ENCODE measurements at places on chromosomes 6 and 20. TPM values are rescaled to one million over a fixed set of nuclear protein-coding genes. Genes with fewer than 3 reads are reported as not detected.
A peak's percentile ranks its signal among the peaks of the same experiment; 100 is the strongest.

GRCh38 chr6:74071214-74071613 lies 375.2 kb downstream of the CD109 start:
- DNase-seq = no peak

The CBLN4 gene
- 0.27 TPM for total RNA-seq

The IMPG1 gene
- not detected for total RNA-seq

The SLC22A23 gene
- total RNA-seq = 3.2 TPM

The OPRM1 gene
- not detected for total RNA-seq

DNA sequence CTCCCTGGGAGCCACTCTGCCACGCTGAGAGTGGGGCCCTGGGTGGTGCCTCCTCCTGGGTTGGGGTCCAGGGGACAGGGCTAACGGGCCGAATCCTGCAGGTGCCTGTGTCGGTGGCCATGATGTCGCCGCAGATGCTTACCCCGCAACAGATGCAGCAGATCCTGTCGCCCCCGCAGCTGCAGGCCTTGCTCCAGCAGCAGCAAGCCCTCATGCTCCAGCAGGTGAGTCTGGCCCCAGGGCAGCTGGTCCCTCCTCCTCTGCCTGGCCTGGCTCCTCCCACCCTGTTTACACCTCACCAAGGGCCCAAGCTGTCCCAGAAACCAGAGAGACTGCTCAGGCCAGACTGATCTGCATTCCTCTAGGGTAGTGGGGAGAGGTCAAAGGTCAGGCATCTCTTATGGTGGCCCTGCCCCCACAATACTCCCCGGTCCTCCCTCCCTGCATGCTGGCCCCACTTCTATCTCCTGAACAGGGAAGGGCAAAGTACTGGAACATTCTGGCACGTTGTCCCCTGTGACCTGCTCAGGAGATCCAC lies 38.6 kb downstream of the FOXP4 start:
- no peak for DNase-seq

DNA sequence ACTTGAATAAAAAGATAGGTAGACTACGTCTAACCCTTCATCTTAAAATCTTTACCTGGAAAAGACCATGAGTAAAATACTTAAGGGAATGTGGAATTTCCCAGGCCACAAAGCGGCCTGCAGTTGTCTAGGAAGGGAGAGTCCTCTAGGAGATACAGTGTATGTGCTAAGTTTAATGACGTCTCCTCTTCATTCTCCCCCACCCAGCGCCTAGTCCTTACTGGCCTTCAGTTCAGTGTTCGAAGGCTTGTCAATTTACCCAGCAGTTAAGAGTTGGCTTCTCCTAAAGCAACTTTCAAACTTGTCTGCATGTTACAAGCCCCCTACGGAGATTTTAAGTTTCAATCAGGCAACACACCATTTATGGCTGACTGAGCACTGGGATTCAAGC lies 35.2 kb downstream of the HFE start:
- DNase-seq = no peak

GRCh38 chr6:35406711-35407485 lies 45.2 kb upstream of the FANCE start:
- no peak for DNase-seq

DNA sequence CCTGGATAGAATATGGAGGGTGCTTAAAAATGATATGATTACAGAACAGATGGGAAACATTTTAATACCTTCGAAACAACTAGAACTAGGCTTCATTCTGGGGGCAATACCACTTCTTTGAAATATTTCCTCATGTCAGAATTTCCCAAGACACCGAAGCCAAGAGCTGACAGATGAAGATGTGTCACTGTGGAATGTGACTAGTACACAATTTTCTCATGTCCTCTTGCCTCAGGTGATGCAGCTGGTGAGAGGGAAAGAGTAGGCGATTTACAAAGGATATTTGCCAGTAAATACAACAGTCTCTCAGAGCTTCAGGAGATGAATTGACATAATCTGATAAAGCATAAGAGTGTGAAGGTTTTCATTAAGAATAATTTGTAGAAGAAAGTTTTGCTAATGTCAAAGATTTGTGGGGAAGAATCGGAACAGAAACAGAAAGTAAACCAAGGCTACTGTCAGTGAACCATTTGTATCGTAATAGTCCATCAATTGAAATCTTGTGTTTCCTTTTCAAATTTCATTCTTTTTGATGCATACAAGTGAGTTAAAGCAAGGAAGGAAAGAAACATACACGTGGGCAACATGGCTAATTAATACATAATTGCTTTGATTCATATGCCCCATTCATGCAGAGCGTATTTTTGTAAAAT lies 164.7 kb upstream of the CCN2 start:
- DNase-seq = no peak

- peak; percentile 93 for DNase-seq
Measured at GRCh38 chr6:108689272-108690161, 128.8 kb downstream of the FOXO3 start.

- no peak for DNase-seq
Measured at GRCh38 chr20:6732001-6732447, 35.5 kb upstream of the BMP2 start.

- no peak for DNase-seq
Measured at GRCh38 chr6:134740473-134741199, 209.3 kb downstream of the ALDH8A1 start.

DNA sequence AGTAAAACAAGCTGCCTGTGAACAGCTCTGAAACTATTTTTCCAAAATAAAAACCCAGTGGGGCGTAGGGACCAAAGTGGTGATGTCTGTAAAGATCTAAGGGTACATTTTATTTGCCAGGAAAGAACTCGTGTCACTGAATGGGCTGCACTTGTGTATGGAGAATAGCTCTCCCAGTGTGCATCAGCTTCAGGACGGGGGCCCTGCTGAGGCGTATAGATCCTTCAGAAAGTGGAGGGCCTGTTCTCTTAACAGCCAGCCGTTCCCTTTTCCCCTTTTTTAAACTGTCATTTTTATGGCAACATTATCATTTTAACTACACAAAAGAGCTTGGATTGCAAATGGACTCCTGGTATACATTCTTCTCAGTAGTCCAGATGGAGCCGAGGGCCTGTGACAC lies 137.3 kb downstream of the TMEM242 start:
- DNase-seq = no peak

The GSTA3 gene
- not detected for total RNA-seq

GRCh38 chr6:134911547-134911946 lies 38.4 kb downstream of the ALDH8A1 start:
- no peak for DNase-seq

The RAD21L1 gene
- total RNA-seq = not detected

The VGLL2 gene
- total RNA-seq = 38.1 TPM

The BEND6 gene
- total RNA-seq = 1.5 TPM

DNA sequence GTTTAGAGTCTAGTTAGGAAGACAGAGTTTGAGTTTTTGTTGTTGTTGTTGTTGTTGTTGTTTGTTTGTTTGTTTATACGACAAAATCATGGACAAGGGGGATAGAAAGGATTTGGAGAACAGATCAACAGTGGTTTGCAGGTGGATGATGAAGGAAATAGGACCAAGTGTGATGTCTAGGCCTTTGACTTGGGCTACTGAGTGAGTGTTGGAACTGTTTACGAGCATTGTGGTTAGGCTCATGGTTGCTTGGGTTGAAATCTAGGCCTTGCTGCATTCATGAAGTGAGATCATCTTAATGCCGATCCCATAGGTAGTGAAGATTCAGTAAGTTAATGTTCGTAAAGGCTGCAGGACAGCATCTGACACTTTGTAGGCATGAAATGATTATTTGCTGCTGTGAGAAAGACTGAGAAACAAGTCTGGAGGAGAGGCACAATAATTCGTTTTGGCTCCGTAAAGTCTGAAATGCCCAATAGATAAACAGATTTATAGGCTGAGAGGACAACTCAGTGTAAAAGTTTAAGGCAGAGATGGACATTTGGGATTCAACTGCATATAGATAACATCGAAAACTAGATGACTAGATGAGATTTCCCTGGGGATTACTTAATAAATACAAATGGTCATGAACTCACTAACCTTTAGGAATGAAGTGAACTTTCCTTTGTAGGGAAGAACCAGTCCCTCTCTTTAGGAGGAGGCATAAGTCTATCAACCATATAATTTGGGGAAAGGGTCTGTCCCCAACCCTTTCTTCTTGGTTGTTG lies 70.0 kb downstream of the HDDC2 start:
- DNase-seq = no peak

DNA sequence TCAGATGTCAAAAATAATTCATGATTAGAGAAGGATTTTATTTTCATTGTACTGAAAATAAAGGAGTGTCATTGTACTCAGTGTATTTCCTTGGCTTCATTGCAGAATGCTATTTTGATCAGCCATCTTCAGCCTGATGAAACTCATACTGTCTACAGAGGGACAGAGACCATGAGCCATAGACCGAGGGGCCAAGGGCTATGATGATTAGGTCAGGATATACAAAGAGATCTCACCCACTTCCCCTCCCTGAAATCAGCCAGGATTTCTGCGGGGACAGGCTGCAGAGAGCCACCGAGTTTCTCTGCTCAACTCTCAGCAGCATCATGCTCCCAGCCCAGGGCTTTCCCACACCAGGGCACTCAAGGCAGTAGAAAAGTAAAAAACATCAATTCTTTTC lies 47.0 kb downstream of the ALDH8A1 start:
- DNase-seq = no peak

- no peak for DNase-seq
Measured at GRCh38 chr6:37943436-37944058, 124.0 kb downstream of the ZFAND3 start.

DNA sequence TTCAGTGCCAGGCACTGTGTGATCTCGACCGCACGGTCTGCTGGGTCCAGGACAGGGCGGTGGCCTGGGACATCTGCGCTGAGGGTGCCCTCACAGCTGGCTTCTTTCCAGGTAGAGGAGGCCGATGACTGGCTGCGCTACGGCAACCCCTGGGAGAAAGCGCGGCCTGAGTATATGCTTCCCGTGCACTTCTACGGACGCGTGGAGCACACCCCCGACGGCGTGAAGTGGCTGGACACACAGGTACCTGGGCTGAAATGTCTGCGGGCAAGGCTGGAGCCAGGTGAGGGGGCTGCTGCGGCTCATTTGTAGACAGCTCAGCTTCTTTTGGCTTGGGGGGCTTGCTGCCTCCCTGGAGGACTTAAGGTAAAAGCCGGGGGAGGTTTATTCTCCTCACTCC lies 26.6 kb downstream of the PYGB start:
- DNase-seq = peak; percentile 74

DNA sequence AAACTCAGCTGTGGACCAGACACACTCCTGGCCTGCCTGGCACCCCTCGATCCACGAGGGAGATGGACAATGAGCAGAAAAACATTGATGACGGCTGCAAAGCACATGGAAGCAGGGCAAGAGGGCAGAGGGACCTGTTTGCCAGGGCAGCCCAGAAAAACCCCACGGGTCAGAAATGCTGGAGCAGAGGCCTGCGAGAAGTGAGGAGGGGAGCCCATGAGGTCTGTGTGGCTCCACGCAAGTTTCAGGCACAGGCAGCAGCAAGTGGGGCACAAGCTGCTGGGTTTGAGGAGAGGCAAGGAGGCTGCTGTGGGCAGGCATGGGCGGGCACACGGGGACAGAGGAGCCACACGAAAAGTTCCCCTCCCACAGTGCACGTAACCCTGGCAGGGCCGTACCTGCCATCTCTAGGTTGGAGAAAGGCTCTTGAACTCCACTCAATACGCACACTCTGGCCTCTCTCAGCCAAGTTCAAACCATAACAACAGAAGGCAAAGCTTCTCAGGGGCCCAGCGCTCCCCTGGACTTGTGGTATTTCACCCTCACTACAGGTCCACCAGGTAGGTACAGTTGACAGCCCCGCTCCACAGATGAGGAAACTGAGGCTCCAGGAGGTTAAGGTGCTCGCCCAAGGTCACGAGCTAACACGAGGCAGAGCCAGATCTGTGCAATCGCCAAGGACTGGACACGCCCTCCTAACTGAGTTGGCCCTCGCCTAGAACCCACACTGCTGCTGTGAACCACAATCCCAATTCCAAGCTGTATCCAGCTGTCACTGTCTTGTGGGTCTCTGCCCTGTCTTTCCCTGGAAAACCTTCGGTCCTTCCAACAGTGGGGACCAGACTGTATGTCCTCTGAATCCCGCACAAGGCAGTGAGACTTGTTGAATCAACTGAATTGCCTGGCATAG lies 108.2 kb downstream of the NOL4L start:
- DNase-seq = no peak
